Eye (tissue), 1 donor: ENCODE measurements at places on chromosomes 7 and 10.

DNA sequence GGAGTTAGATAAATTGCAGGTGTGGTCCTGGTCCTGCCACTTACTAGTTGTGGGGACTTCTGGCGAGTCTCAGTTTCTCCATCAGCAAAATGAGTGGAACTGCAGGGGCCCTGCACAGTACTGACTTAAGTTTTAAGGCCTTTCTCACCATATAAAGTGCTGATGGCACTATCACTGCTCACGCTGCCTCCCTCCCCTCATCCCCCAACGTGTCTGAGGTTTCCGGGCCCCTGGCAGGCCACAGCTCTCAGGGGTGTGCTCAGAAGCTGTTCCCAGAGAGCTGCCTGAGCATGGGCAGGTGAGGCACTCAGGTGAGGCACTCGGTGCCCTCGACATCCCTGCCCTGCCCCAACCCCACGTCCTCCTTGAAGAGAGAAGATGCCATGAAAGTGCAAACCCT is 74.2 kb downstream of the VOPP1 start:
- DNase-seq, result no peak

DNA sequence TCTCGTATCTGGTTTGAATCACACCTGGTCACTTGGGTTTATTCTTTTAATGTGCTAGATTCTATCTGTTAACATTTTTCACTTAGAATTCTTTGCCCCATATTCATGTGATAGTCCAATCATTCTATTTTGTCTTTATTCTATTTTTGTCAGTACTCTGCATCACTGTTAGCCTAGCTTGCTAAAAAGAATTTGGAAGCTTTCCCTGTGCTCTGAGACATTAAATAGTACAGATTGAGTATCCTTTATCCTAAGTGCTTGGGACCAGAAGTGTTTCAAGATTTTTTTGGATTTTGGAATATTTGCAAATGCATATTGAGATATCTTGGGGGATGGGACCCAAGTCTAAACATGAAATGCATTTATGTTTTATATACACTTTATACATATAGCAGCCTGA is 51.0 kb downstream of the RALA start:
- no peak for DNase-seq

GRCh38 chr7:6623589-6624245 is 8.3 kb downstream of the ZNF853 start:
- DNase-seq, result no peak

DNA sequence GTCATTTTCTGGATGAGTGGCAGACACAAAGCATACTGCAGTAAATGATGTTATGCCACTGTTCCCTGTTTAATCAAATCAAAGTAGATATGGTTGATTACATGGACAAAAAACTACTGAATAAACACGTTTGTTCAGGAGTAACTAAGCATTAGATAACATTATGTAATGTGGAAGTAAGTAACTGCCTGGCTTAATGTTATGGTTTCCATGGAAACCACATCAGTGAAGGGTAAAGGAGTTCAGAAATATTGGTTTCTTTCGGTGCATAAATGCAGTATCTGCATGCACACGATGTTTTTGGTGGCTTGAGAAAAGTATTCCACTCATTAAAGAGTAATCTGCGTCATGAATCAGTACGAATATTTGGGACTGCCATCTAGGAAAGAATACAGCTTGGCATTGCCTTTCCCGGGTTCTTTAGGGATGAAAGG is 131.3 kb upstream of the PRKCQ start:
- peak; percentile 63 for DNase-seq

GRCh38 chr10:132385389-132385667 is 11.7 kb upstream of the PWWP2B start:
- DNase-seq, result no peak

DNA sequence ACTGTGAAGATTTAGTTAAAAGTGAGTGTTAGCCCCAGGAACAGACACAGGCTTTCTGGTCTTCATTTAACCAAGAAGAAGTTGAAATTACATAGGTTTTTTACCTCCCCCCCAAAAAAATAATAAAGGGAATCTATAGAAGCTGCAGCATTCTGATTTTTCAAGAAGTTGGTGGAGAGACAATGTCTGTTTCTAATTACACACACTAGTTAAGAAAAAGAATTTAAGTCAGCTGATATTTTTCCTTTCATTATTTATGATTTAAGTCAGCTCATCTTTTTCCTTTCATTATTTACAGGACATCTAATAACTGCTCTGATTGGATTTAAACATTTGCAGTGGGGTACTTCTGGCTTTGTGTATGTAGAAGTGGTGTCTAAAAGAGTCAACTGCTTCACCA is 201.4 kb upstream of the NRP1 start:
- DNase-seq, result no peak

DNA sequence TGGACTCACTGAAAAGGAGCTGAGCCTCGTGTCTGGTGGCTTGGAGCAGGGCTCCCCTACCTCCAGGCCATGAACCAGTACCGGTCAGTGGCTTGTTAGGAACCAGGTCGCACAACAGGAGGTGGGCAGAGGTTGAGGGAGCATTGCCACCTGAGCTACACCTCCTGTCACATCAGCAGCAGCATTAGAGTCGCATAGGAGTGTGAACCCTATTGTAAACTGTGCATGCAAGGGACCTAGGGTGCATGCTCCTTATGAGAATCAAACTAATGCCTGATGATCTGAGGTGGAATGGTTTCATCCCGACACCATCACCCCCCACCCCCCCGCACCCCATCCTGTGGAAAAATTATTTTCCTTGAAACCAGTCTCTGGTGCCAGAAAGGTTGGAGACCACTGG is 50.4 kb downstream of the TSPAN15 start:
- DNase-seq, result no peak

DNA sequence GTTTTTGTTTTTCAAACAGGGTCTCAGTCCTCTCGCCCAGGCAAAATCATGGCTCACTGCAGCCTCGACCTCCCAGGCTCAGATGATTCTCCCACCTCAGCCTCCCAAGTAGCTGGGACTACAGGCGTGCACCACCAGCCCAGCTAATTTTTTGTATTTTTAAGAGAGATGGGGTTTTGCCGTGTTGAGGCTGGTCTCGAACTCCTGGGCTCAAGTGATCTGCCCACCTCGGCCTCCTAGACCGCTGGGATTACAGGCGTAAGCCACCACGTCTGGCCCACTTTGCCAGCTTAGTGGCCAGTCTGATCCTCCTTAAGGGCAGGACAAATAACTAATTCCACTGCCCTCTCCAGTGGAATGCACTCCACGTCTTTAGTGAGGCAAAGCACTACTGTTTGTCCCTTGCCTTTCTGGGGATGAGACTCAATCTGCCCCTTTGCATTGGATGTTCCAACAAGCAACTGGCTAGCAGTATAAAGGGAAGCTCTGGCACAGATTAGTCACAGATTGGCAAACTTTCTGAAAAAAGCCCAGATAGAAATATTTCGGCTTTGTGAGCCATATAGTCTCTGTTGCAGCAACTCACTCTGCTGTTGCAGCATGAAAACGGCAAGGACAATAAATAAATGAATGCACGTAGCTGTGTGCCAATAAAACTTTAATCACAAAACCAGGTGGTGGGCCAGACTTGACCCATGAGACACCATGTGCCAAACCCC is 143.8 kb upstream of the RHEB start:
- DNase-seq, result no peak

DNA sequence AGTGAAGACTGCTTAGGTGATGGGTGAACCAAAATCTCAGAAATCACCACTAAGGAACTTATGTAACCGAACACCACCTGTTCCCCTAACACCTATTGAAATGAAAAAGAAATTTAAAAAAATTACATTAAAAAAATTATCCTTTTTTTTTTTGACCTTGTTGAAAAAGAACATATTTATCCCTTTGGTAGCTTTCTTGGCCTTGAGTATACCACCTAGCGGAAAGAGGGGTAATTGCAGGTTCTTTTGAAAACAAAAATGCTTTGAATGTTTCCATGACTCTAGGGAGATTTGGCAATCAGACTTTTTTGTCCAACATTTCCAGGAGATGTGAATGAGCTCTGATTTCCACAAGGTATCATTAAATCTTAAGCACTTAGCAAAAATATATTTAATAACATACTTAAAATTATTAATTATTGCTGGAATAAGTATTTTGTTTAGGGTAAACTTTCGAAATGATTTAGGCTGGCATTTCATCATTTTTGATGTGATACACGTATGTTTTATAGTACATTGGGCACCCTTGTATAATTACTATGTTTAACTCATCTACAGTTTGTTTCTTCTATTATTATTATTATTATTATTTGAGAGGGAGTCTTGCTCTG is 47.0 kb upstream of the ELMO1 start:
- peak; percentile 52 for DNase-seq
